ENCODE measurements at places on chromosomes 7 and 10. TPM values are rescaled to one million over a fixed set of nuclear protein-coding genes. Genes with fewer than 3 reads are reported as not detected.
A peak's percentile ranks its signal among the peaks of the same experiment; 100 is the strongest.

- peaks cover 3% of the 10 kb centered on the region for H3K4me1 ChIP-seq
- no peak for DNase-seq
- H3K27me3 ChIP-seq: no peaks in the 10 kb centered on the region
- H3K27ac ChIP-seq: no peak overlapping the region
- no peak overlapping the region for H3K4me3 ChIP-seq
Observed at GRCh38 chr7:96700516-96700915, 9.1 kb downstream of the SEM1 start.

- no peaks in the 10 kb centered on the region for H3K36me3 ChIP-seq
- H3K4me1 ChIP-seq: no peaks in the 10 kb centered on the region
- no peaks in the 10 kb centered on the region for H3K27me3 ChIP-seq
- H3K4me3 ChIP-seq: no peak overlapping the region
Observed at GRCh38 chr7:142546452-142546851, 202.8 kb upstream of the PRSS1 start.

The LRIT1 gene
- total RNA-seq: not detected

The GRM8 gene
- 3.0 TPM for total RNA-seq

The ORAI2 gene
- 18.9 TPM for total RNA-seq

The CDC14C gene
- total RNA-seq: not detected

- H3K27me3 ChIP-seq: no peaks in the 10 kb centered on the region
- DNase-seq: no peak
- H3K36me3 ChIP-seq: no peaks in the 10 kb centered on the region
- H3K4me1 ChIP-seq: no peaks in the 10 kb centered on the region
- H3K27ac ChIP-seq: no peak overlapping the region
- H3K4me3 ChIP-seq: no peak overlapping the region
Observed at GRCh38 chr7:112678626-112679025, 111.6 kb downstream of the TMEM168 start.

The PTPRN2 gene
- total RNA-seq: 3.5 TPM

GRCh38 chr7:89002981-89003956 is 207.7 kb upstream of the TEX47 start:
- no peak for DNase-seq
- H3K4me3 ChIP-seq: peak overlapping the region; percentile 0
- no peaks in the 10 kb centered on the region for H3K27me3 ChIP-seq
- H3K4me1 ChIP-seq: no peaks in the 10 kb centered on the region
- no peaks in the 10 kb centered on the region for H3K36me3 ChIP-seq

DNA sequence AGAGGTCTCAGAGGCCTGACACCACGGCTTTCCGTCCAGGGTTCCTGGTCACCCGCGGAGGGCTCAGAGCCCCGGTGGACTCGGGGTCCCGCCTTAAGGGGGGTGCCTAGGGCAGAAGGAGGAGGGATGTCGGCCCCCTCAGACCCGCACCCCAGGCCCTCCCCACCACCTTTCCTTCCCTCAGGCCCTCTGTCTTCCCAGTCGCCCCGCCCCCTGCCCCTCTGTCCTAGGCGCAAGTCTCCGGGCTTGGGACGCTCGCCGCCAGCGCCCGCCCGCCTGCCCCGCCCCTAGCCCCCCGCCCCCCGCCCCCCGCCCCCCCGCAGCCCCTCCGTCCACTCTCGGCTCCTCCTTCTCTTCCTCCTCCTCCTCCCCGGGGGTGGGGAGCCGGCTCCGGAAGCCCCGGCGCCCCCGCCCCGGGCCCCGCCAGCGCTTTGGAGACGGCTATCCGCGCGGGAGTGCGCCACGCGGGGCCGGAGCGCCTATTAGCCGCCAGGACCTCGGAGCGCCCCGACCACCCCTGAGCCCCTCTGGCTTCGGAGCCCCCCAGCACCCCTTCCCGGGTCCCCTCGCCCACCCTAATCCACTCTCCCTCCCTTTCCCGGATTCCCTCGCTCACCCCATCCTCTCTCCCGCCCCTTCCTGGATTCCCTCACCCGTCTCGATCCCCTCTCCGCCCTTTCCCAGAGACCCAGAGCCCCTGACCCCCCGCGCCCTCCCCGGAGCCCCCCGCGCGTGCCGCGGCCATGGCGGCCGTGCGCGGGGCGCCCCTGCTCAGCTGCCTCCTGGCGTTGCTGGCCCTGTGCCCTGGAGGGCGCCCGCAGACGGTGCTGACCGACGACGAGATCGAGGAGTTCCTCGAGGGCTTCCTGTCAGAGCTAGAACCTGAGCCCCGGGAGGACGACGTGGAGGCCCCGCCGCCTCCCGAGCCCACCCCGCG is at the start of gene AEBP1:
Gene AEBP1 (plus strand): TSS at position 423 of the 937 bp plus-strand sequence. CDS start 321 bp downstream, at position 744.
- DNase-seq: peak; percentile 74
- no peaks in the 10 kb centered on the region for H3K27me3 ChIP-seq
- no peaks in the 10 kb centered on the region for H3K36me3 ChIP-seq
- peak within 1 kb of the TSS; percentile 71 for H3K4me3 ChIP-seq
- H3K27ac ChIP-seq: peak within 1 kb of the TSS; percentile 93
- peaks cover 21% of the 10 kb centered on the region for H3K4me1 ChIP-seq

GRCh38 chr7:84013616-84014240 is 180.9 kb downstream of the SEMA3A start:
- no peaks in the 10 kb centered on the region for H3K36me3 ChIP-seq
- no peaks in the 10 kb centered on the region for H3K27me3 ChIP-seq
- no peak for DNase-seq
- no peak overlapping the region for H3K27ac ChIP-seq
- H3K4me3 ChIP-seq: no peak overlapping the region
